ENCODE measurements at places on chromosomes 5 and 9.
A peak's percentile ranks its signal among the peaks of the same experiment; 100 is the strongest.

DNA sequence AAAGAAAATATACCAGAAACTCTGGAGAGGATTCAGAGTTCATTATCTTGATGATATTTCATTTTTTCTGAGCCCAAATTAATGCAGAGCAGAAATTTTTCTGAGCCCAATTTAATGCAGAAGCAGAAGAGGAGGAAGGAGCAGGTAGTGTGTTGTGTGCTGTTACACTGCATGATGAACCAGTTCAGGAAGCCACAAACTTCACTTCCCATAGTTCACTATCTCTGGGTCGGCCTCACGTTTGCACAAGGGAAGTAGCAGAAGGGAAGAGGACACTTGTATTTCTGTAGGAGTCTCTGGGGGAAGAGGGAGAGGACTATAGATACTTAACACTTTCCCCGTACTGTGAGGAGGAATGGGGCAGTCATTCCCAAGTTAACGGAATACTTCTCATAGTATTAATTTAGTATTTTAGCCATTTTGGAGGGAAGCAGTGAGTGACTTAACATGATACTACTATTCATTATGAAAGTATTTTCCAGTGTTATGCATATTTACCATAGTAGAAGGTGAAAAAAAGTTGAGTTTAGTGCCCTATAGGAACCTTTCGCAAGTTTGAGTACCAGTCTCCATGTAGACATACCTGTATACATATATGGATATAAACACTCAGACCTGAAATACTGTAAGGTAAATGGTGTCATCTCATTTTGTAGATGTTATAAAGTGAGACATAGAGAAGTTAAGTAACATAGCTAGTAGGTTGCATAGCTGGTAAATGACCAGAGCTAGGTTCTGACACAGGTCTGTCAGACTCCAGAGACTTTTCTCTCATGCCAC lies 30.0 kb downstream of the XPA start:
- DNase-seq, result no peak

DNA sequence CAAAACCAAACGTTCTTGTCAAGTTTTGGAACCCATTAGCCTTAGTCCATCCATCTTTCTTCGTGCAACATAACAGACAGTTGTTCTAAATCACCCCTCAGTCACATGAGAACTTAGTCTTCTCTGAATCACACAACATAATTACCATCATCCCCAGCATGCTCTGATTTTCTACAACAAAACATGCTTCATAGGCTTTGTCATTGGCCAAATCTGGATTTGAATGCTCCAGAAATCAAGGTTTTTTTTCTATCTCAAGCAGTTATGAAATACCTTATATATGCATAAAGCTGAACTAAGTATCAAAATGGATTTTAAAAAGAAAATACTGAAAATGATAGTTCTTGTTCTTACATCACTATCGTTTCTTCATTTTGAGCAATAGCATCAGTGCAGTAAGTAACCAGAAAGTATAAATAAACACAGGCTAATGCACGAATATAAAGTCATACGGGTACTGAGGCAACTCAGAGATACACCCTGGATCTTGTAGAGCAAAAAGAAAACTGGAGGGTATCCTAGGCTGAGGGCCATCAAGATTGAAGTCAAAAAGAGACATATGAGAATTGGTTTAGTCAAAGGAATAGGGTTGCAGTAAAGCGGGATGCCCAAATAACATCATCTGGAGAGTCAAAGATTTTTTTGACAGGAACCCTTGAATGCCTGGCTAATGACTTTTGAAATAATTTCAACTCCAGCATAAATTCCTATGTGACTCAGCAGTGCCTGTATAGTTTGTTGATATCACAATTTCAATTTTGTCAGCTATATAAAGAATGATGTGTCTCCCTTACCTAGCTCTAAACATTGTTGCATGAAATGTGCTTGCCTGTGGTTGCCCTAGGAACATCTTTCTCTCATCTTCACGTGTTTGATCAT lies 164.7 kb downstream of the ADAMTSL1 start:
- DNase-seq, result no peak

GRCh38 chr9:129341987-129342348 lies 163.9 kb upstream of the IER5L start:
- no peak for DNase-seq

GRCh38 chr9:128124451-128124850 lies 3.1 kb downstream of the PTGES2 start:
- DNase-seq, result no peak

DNA sequence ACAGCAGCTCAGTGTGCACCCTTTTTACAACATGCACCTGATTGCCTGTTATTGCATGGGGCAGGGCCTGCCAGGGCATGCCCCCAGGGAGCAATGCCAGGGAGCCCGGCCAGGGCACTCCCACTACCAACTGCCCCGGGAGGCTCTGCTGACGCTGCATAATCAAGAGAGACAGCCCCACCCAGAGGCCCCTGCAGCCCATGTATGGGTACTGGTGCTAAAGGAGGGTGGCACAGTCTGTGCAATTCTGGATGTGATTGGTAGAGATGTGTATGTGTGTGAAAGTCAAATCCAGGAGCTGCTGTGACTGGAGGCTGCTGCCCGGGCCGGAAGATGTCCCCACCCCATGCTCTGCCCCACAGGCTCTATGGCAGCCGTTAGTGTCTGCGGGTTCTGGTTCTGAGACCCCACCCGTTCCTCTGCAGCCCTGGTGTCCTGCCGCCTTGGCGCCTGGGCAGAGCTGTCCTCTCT lies 3.9 kb upstream of the NEURL1B start:
- peak; percentile 63 for DNase-seq

GRCh38 chr5:67206929-67207328 lies 10.3 kb upstream of the CD180 start:
- DNase-seq, result no peak

- no peak for DNase-seq
Observed at GRCh38 chr5:179836225-179837019, 15.7 kb downstream of the SQSTM1 start.

GRCh38 chr5:56522960-56523359 lies 289.8 kb upstream of the ANKRD55 start:
- DNase-seq, result no peak

GRCh38 chr9:130701059-130702022 lies 7.8 kb downstream of the EXOSC2 start:
- DNase-seq, result peak; percentile 75

- no peak for DNase-seq
Observed at GRCh38 chr5:171588790-171589189, 169.3 kb downstream of the FGF18 start.

- DNase-seq, result no peak
Observed at GRCh38 chr9:76652894-76653293, 111.3 kb upstream of the PCA3 start.

DNA sequence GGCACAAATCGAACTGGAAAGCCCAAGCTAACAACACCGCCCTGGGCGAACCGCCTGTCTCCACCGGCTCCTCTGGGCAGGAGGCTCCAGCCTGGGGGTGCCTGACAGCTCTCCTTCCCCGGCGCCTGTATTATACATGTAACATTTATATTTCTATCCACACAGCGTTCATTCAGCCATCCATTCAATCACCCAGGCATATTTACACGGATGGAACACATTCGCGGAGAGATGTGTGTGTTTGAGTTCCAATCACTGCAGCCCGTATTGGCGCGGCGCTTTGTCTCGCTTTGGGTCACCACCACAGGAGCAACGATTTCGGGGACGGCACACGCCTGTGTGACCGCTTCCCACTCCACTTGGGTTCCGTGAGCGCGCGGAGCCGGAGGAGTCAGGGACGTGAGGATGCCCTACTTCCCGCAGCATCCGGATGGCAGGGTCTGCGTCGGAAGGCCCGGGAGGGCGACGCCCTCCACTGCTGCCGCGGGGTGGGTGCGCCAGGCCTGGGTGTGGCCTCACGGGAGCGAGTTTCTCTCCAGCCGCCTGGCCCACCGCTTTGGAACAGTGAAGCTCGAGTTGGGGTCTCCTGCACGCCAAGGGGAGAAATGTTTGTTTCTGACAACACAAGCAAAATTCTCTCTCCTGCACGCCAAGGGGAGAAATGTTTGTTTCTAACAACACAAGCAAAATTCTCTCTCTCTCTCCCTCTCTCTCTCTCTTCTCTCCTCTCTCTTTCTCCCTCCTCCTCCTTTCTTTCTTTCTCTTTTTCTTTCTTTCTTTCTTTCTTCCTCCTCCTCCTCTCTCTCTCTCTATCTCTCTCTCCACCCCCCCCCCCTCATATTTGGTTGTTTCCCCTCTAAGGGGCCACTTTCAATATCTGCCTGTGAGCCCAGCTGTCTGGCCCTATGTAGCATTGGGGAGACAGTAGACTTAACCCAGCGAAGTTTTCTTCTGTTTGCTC lies 1.1 kb upstream of the SV2C start:
- no peak for DNase-seq

GRCh38 chr5:149355688-149356087 lies 2.2 kb upstream of the PCYOX1L start:
- DNase-seq, result no peak

GRCh38 chr5:115586525-115587146 lies 15.6 kb downstream of the TICAM2 start:
- peak; percentile 10 for DNase-seq

GRCh38 chr5:35502206-35502605 lies 115.5 kb upstream of the SPEF2 start:
- DNase-seq, result no peak

- DNase-seq, result no peak
Observed at GRCh38 chr9:109950710-109951443, 170.9 kb downstream of the PALM2AKAP2 start.

GRCh38 chr5:83639911-83640310 lies 80.7 kb downstream of the HAPLN1 start:
- DNase-seq, result no peak

GRCh38 chr5:94967525-94967924 lies 317.4 kb downstream of the MCTP1 start:
- no peak for DNase-seq

DNA sequence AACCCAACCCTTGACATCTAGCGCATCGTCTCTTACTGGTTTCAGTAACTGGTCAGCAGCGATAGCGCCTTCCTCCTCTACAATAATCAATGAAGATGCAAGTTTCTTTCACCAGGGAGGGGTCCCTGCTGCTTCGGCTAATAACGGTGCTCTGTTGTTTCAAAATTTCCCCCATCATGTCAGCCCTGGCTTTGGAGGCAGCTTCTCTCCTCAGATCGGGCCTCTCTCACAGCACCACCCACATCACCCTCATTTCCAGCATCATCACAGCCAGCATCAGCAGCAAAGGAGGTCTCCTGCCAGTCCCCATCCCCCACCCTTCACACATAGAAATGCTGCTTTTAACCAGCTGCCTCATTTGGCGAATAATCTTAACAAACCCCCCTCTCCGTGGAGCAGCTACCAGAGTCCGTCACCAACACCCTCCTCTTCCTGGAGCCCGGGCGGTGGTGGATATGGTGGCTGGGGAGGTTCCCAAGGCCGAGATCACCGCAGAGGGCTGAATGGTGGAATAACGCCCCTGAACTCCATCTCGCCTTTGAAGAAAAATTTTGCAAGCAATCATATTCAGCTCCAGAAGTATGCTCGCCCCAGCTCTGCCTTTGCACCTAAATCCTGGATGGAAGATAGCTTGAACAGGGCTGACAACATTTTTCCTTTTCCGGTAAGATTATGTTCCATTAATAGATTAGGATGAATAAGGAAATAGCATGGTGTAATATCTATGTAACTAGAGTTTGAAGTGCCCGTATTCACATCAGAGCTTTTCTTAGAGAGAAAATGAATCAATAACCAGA lies 2.2 kb downstream of the CPEB4 start:
- no peak for DNase-seq

DNA sequence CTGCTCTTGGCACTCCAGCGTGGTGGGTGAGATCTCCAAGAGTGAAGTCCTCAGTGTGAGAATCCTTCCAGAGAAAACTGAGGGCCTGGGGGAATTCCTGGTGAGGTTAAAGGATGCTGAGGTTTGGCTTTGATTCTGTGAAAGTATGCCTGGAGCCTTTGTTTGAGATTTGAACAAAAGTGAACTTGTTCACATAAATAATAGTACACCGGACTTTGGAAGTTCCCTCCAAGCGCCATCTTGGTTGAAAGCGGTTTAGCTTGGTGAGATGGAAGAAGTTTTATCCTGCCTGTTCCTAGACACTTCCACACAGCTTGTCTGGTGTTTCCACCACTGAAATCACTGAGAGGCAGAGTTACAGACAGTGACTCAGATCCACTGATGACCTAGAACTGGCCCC lies 286.4 kb downstream of the NTRK2 start:
- DNase-seq, result no peak

DNA sequence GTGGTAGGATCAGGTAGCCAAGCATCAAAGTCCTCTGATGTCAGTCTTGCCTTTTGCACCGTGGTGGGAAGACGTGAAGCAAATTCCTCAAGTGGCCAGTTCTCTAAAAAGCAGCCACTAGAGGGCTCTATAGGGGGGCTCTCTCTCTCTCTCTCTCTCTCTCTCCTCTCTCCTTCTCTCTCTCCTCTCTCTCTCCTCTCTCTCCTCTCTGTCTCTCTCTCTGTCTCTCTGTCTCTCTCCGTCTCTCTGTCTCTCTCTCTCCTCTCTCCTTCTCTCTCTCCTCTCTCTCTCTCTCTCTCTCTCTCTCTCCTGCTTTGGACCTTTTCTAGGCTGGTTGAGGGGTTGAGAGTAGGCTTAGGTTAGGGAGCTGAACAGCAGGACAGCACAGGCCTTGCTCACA lies 13.9 kb upstream of the OSMR start:
- DNase-seq, result no peak

DNA sequence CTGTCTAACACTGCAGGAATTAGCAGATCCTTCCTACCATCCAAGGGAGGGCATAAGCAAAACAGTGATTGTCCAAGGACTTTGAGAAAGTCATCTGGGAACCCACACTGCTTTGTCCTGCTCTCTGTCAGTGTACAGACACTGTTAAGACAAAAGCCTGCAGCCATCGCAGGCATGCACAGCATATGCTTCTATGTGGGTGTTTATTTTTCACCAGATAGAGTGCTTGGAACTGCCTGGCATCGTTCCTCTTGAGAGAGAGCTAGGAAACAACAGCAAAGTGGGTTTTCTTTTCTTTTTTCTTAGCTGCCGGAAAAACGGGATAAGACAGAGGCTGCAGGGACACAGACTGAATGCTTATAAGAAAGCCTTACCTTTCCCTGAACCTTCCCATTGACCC lies 212.3 kb downstream of the ICE1 start:
- no peak for DNase-seq

DNA sequence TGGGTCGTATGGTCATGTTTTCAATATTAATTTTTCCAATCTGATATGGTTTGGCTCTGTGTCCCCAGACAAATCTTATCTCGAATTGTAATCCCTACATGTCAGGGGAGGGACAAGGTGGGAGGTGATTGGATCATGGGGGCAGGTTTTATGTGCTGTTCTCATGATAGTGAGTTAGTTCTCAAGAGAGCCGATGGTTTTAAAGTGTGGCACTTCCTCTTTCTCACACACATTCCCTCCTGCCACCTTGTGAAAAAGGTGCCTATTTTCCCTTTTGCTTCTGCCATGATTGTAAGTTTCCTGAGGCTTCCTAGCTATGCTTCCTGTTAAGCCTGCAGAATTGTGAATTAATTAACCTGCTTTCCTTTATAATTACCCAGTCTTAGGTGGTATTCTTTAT lies 309.1 kb upstream of the GRIN3A start:
- DNase-seq, result no peak

DNA sequence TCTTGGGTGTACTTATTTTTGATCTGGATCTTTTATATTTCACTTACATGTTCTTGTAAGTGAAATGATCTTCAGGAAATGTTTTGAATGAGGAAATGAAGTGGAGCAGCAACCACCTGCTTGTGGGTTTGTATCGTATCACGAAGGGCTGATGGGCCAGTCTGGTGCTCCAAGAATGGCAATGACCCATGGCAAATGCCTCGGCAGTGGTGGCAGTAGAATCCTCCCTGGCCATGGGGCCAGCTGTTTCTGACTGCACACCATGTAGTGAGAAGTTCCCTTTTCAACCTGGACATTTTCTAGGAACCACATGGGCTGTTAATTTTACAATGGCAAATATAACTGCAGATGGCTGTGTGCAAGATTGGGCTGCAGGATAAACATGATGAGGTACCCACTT lies 29.9 kb downstream of the MAT2B start:
- no peak for DNase-seq
